ENCODE measurements at places on chromosomes 12 and 14.

- DNase-seq = no peak
Measured at GRCh38 chr14:53953002-53953827, 3.4 kb downstream of the BMP4 start.

DNA sequence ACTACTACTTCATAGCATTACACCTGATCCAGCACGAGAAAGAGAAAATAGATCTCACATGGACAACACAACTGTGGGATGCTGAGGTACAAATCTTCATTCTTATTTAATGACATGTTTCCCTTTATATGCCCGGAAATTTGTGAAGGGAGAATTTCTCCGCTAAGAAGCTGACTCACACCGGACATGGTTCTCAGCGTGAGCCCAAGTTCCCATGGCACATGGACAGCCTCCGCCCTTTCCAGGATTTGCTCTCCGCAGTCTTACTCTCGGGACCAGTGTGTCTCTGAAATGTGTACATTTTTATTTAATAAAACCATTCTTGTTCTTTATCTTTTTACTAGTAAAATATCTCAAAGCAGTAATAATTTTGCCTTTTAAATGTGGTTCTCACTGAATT is 1154.8 kb downstream of the TMEM121 start:
- DNase-seq = no peak

DNA sequence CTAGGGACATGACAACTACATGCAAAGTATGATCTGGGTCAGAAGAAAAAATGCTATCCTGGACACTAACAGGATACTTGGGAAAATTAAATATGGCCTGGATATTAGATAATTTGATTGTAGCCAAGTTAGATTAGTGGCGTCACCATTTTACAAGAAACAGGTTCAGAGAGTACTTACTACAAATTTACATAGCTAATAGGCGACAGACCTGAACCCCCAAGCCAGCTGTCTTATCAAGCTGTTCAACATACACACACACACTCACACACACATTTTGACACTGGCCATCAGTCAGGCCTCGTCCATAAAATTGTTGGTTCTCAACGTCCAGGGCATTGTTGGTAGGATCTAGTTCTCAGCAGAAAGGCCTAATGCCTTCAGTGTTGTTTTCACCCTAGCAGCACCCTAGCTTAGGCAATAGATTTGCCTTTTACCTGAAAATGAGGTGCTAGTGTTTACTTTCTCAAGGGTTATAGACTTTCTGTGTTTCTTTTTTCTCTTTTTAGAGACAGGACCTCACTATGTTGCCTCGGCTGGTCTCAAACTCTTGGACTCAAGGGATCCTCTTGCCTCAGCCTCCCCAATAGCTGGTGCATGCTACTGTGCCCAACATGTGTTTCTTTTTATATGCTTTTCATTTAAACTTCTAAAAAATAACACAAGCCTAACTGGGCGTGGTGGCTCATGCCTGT is 3.3 kb upstream of the C14orf93 start:
- no peak for DNase-seq

DNA sequence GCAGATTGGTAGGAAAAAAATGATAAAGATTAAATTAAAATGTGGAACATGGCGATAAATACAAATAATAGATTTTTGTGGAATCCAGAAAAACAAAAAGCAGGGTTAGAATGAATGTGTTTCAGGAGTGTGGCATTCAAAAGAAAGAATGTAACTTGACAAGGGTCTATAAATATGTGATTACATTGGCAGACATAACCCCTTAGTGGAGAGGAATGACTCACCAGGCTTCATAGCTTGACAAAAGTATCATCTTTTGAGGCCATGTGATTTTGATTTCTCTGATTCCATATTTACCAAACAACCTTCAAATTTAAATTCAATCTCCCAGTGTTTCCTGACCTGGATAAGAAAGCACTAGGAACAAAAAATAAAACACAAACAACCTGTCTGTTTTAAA is 24.4 kb upstream of the MGST1 start:
- no peak for DNase-seq

DNA sequence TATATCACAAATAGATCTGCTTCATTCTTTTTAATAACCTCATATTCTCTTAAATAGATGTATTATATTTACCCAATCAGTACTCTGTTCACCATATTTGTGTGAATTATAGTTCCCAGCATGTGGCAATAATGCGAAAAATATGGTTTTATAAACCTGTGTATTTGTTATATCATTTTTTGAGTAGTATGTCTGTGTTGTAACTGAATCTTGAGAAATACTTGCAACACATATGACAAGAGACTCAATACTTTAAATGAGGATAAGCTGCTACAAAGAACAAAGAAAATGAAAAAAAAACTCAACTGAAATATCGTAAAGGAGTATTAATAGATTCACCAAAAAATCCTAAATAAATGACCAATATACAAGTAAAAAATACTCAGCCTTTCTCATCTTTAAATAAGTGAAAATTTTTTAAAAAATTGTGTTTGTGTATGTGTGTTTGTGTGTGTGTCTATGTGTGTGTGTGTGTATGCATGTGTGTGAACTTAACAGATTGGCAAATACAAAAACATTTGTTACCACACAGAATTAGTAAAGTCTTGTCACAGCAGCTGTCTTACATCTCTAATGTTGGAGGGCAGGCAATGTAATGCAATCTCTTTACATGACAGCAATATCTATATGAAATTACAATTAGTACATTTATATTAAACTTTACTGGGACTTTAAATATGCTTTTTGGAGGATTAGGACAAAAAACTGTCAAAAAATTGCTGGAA is 441.9 kb upstream of the MGAT4C start:
- no peak for DNase-seq

GRCh38 chr12:27431185-27431584 is 15.4 kb upstream of the SMCO2 start:
- DNase-seq = no peak

DNA sequence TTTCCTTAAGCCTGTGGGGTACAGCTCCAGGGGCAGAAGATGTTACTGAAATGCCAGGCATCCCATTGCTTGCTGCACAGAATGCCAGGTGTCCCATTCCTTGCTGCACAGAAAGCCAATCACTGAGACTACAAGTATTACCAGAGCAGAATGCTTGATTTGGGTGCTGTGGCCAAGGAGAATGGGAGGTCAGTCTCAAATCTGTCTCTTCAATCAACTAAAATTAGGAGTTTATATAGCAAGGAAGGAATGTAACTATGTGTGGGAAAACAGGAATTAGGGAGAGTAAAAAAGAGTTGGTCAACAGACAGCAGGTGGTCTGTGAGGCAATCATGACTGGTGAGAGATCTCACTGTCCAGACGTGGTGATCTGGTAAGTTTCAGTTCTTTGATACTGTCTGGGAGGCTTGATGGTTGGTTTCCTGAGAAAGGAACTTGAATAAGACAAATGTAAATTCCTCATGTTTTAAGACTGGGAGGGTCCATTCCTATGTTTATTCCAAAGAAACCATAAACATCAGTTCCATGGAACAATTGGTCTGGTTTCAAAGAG is 31.2 kb upstream of the VASH1 start:
- DNase-seq = no peak

GRCh38 chr12:91023326-91024004 is 18.7 kb upstream of the EPYC start:
- DNase-seq = no peak

GRCh38 chr12:94404854-94405253 is 54.8 kb downstream of the CEP83 start:
- DNase-seq = no peak

- DNase-seq = no peak
Measured at GRCh38 chr14:74459976-74460375, 33.1 kb downstream of the NPC2 start.

GRCh38 chr12:104083769-104084475 is 19.6 kb downstream of the HCFC2 start:
- DNase-seq = no peak

- DNase-seq = no peak
Measured at GRCh38 chr12:62683776-62684569, 217.3 kb downstream of the MON2 start.

GRCh38 chr12:95718006-95718431 is 72.5 kb downstream of the NTN4 start:
- no peak for DNase-seq

DNA sequence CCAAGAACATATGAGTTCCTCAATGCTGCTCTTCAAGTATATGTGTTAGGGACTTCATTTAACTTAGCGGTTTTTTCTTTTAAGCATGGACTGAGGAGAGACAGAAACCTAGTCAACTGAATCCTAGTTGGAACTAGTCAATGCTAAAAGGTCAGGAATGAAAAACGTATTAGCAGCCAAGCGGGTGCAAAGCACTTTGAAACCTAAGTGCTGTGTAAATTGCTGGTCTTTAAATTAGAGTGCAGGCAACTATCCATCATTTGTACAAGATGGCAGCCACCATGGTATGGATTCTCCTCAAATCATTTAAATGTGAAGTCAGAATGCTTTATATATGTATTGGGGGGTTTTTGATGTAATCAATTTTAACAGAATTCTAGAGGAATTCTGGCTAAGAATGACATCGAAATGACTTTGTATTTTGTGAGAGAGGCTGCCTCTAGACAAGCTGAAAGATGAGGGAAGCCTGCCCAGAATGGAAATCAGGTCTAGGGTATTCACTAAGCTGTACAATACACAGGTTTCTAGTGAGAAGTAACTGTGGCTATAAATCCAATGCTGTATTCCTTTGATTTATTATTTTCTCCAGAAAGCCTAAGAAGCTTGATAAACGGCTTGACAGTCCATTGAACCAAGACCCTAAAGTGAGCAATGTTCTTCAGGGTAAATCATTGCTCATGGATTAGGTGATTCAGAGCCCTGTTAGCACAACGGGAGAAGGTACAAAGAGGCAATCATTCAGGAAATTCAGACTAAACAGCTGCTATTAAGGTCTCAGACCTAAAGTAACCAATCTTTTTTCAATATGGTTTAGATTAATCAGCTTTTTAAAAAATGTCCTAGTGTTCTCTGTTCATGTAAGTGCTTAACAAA is 198.8 kb downstream of the ANO2 start:
- DNase-seq = no peak

GRCh38 chr14:85566603-85567002 is 36.7 kb downstream of the FLRT2 start:
- DNase-seq = no peak

GRCh38 chr12:68565391-68565903 is 45.3 kb upstream of the RAP1B start:
- no peak for DNase-seq

DNA sequence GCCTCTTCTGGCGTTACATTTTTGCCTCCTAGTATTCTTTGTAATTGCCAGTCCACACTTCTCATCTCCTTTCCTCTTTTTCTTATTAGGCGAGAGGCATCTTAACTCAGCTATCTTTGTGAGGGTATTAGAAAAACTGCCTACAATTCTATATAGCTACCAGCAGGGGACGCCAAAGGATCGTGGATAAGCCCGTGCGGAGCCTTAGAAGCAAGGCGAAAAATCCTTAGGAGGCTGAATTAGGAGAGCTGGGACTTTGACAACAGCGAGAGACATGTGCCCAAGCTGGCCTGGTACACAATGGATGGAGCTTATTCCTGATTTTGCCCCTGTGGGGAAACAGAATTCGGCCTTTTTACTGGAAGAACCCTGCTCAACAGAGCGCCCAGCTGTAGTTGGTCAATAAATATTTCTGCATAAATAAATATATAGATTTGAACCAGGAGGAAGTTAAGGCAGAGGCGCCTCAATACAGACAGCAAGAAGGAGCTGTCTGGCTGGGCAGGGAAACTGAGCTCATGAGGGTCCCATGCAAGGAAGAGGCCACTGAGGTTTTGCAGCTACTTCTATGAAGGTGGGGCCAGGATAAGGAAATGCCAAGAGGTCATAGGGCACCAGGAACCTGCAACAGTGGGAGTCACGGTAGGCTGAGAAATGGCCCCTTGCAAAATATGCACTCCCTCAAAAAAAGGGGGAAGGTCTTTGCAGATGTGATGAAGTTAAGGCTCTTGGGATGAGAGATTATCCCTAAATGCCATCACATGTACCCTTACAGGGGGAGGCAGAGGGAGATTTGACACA is 14.6 kb upstream of the RBM19 start:
- no peak for DNase-seq
